ENCODE measurements at places on chromosomes 13 and 19.

GRCh38 chr13:34256236-34256635 is 438.3 kb downstream of the RFC3 start:
- no peak for DNase-seq

DNA sequence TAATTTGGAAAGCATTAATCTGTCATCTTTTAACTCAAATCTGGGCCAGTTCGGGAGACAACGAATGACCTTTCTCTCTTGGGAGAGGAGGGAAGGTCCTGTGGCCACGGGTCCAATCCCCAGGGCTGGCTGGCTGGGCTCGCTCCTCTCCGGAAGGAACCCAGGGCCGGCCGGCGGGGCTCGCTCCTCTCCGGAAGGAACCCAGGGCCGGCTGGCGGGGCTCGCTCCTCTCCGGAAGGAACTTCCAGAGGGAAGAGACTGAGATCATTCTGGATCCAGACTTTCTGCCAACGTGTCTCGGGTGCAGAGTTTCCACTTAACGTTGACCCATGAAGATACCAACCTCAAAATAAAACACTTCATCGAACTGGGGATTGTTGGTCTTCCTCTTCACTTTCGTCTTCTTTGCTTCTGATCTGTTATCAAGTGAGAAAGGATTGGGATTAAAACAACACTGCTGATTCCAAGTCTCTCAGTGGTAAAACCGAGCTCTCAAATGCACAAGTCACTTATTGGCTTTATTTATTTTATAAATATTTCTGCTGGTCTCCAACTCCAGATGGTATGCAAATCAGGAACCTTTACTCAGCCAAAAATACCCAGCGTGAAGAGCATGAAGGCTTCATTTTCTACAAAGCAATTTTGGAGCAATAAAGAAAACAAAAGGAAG is 53.3 kb upstream of the C13orf46 start:
- no peak for DNase-seq

- no peak for DNase-seq
Observed at GRCh38 chr13:40509876-40510275, 156.6 kb downstream of the FOXO1 start.

- no peak for DNase-seq
Observed at GRCh38 chr13:50188696-50189095, 173.5 kb downstream of the KCNRG start.

GRCh38 chr13:20258963-20259288 is 26.8 kb upstream of the GJB6 start:
- DNase-seq, result no peak

DNA sequence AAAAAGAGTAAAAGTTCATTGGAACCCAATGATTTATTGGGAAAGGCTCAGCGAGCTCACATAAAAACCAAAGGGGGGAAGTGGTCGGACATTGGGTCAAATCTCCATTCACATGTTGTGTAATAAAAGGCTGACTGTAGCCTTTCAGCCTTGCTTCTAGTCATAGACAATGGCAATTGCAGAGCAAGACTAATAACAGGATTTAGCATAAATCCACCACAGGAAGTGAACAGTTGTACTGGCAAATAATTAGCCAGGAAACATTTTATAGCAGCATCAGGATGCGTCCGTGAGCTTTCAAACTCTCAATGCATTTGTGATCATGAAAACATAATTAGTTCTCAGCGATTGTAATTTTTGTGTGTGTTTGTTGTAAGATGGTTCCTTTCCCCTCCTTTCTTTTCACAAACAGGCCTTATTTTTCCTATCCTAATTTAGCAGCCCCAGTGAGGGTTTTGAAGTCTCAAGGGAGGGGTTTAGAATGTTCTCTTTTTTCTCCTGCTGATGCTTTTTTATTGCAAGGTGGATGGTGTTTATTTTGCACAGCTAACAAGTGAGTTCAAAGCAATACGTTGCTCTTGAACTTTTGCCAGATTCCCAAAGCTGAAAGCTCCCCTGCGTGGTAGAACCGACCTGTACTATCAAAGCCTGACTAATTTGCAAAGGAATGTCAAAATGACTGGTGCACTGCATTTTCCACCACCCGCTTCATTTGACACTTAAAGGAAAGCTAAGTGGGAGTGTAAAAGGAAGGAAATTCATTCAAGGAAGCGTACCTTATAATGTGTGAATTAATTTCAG is 105.6 kb downstream of the SPRY2 start:
- no peak for DNase-seq

- DNase-seq, result no peak
Observed at GRCh38 chr13:64934569-64935362, 2295.4 kb downstream of the PCDH9 start.

DNA sequence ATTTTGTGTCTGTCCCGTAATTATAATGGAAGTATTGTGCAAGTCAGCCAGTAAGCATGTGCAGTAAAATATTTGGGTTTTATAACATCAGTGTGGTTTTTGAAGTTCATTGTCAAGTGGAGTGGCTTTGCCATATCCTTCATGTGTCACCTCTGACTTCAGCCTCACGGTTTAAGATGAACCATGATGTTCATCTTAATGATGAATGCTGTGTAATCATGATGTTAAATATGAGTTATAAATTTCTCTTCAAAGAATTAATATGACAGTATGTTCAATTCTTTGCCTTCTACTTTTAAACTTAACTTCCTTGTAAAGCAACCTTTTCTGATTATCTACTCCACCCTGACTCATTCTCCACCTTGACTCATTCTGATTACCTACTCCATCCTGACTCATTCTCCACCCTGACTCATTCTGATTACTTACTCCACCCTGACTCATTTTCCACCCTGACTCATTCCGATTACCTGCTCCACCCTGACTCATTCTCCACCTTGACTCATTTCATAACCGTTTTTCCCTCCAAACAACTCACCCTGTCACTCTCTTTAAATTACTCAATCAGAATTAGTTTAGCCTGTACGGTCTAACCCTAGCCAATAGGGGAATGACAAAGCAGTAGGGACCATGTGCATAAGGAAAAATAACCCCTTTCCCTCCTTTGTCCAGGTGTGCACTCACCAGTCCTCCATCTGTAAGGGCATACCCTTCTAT is 50.3 kb upstream of the ANKRD10 start:
- DNase-seq, result no peak

- DNase-seq, result no peak
Observed at GRCh38 chr19:13069415-13070359, 33.0 kb downstream of the LYL1 start.

- DNase-seq, result no peak
Observed at GRCh38 chr19:17564781-17565180, 9.3 kb downstream of the COLGALT1 start.

Measured in activated effector memory CD4-positive, alpha-beta T cell treated with anti-CD3 and anti-CD28 coated beads, Interleukin-2, amount 50 U/mL, for 16 hours (primary cell).